ENCODE measurements at places on chromosomes 4 and X.

DNA sequence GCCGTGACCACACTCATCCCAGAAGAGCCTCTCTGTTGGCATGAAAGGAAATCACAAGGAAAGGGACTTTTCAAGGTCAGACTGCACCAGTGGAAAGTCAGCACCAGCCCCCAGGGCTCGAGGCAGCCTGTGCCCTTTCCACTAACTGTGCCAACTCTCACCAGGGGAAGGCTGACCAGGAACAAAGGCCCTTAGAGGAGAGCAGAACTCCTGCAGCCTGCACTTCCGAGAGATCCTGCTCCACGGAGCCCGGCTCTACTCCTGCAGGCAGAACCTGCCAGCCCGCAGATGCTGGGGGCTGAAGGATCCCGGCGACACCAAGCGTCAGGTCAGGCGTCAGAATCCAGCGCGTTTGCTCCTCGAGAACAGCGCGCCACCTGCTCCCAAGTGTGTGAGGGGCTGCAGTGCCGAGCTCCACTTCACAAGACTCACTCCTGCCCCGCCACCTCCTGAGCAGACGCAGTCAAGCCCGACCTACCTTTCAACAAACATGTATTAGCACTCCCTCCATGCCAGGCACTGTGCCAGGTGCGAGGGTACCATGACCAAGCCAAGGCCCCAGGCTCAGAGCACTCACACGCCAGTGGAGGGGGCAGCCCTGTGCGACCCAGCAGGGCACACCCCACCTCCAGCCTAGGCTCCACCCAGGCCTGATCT, 13.6 kb upstream of the HELT start:
- H3K27me3 ChIP-seq: peaks cover 50% of the 10 kb centered on the region
- H3K4me1 ChIP-seq: peaks cover 18% of the 10 kb centered on the region
- no peaks in the 10 kb centered on the region for H3K36me3 ChIP-seq
- H3K4me3 ChIP-seq: peak overlapping the region; percentile 77

- no peak for DNase-seq
- H3K27ac ChIP-seq: no peak overlapping the region
- H3K4me3 ChIP-seq: no peak overlapping the region
- no peaks in the 10 kb centered on the region for H3K27me3 ChIP-seq
Measured at GRCh38 chr4:107689912-107690587, 30.0 kb downstream of the PAPSS1 start.

- no peak overlapping the region for H3K27ac ChIP-seq
- no peaks in the 10 kb centered on the region for H3K27me3 ChIP-seq
- DNase-seq: no peak
- H3K36me3 ChIP-seq: no peaks in the 10 kb centered on the region
Measured at GRCh38 chr4:46249106-46249505, 125.3 kb upstream of the GABRG1 start.

DNA sequence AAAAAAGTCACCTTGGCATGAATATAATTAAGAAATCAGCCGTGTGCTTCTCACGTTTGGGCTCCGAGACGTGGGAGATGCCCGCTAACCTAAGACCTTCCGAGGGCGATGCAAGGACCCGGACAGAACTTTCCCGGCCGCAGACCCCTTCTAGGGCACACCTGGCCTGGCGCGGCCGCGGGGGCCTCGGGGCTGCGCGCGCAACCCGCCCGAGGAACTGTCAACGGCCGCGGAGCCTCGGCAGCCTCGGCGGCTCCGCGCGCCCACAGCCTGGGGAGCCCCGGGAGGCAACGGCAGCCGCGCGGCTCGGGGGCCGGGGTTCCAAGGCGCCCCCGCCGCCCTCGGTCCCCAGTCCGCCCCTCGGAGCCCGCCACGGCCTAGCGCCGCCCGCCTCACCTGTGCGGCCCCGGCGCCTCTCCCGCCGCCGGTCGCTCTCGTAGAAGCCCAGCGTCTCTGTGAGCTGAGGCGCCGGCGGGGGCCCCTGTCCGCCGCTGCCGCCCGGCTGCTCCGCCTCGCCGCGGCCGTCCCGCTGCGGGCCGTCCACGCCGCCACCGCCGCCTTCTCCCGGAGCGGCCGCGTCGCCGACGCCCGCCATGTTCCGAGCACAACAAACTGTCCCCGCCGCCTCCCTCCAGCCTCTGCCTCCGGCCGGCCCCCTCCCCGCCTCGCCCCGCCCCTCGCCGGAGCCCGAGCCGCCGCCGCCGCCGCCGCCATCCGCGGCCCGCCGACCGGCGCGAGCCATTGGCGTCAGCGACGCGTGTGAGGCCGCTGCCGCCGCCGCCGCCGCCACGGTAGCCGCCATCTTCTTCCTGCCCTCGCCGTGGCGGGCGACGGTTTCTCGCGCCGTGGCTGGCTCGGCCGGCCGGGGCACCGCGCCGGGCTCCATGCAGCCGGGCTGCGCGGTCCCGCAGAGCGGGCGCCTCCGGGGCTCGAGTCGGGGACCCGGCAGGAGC, at the start of gene TAPT1:
TAPT1 (minus strand) TSS at position 609 of the 953 bp plus-strand sequence; CDS start at position 595, 14 bp downstream.
- DNase-seq: peak; percentile 74
- no peaks in the 10 kb centered on the region for H3K36me3 ChIP-seq
- peaks cover 47% of the 10 kb centered on the region for H3K4me1 ChIP-seq

DNA sequence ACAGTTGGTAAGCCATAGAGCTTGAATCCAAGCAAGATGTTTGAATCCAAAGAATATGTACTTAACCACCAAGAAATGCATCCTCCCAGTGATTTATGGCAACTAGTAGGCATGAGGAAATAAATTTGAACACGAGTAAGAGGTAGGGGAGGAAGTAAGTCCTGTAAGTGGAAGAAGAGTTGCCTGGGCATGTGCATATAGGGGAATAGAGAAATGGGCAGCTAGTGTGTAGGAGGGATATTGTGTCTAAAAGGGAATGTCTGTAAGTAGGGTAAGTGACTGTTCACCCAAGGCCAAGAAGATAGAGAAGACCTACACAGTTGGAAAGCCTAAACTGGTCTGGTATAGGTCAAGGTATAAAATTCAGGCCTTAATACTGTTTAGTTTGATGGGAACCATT, 4.6 kb downstream of the SH3BGRL start:
- H3K4me1 ChIP-seq: peaks cover 15% of the 10 kb centered on the region
- no peak overlapping the region for H3K27ac ChIP-seq
- no peak overlapping the region for H3K4me3 ChIP-seq
- DNase-seq: no peak
- peaks cover 6% of the 10 kb centered on the region for H3K36me3 ChIP-seq

DNA sequence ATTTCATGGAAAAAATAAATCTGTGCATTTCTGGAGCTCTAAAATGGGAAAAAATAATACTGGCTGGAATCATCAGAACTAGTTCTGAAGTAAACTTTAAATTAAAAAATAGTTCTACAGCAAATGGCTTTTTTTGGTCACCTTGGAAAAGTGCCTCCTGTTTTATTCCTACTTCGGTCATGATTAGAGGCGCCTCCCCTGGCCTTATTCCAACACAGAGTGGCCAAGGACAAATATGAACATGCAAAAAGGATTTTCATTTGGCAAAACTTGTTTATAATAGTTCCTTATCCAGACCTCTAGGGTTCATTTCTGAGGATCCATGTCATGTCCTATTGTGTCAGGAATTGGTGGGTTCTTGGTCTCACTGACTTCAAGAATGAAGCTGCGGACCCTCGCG, 11.1 kb upstream of the KLF8 start:
- H3K4me1 ChIP-seq: no peaks in the 10 kb centered on the region
- H3K4me3 ChIP-seq: no peak overlapping the region
- H3K27me3 ChIP-seq: no peaks in the 10 kb centered on the region
- DNase-seq: no peak

GRCh38 chr4:167943872-167944505, 148.3 kb upstream of the ANXA10 start:
- no peak for DNase-seq
- H3K4me3 ChIP-seq: no peak overlapping the region
- peak overlapping the region; percentile 84 for H3K27ac ChIP-seq

- H3K27me3 ChIP-seq: no peaks in the 10 kb centered on the region
- no peaks in the 10 kb centered on the region for H3K36me3 ChIP-seq
- H3K27ac ChIP-seq: no peak overlapping the region
Measured at GRCh38 chrX:1027133-1027532, 185.3 kb downstream of the CRLF2 start.

DNA sequence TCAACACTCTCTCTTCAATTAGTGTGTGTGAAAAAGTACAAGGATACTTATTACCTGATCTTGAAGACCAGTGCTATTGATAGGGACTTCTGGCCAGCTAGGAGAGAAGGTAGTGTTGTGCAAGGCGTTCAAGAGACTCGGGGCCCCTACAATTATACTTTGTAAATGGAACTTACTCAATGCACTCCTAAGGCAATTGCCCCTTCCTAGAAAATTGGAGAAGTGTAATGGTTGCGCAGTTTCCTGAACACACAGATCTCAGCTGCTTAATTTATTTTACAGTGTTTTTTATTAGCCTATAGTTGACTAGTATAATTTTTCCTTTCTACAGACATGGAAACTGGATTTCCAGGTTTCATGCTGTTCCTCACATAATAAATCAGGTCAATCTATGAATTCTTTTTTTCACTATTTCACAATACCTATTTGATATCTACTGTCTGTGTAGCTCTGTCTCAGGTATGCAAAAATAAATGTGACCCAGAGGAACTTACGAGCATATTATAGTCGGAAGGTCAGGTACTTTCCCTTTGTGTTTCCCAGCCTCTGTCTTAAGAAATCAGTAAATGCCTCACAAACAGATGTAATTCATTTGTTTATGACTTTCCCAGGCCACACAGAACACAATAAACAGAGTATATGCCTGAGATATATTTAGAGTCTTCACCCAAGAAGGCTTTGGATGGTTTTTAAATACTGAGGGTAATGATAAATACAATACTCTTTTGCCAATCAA, 89.1 kb upstream of the TET2 start:
- H3K4me1 ChIP-seq: peaks cover 15% of the 10 kb centered on the region
- no peak for DNase-seq
- H3K36me3 ChIP-seq: no peaks in the 10 kb centered on the region
- no peak overlapping the region for H3K27ac ChIP-seq
- no peak overlapping the region for H3K4me3 ChIP-seq
